ENCODE measurements at places on chromosomes 11 and 22.
A peak's percentile ranks its signal among the peaks of the same experiment; 100 is the strongest.

DNA sequence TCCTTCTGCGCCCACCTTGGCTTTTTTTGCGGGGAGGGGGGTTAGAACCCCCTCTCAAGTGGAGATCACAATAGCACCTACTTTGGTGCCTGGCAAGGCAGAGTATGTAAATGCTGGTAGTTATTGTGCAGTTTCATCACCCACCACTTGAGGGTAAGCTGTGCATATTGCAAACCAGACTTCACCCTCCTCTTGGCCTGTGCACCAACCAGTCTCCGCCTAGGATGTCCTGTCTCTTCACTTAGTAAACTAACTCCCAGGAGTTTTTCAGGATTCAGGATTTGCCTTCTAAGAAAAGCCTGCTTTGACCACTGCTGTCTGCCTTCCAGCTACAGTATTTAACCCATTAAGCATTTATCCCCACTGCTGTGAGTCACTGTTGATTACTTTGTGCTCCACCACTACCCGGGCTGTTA, 2.0 kb upstream of the UBXN1 start:
- no peak for DNase-seq

DNA sequence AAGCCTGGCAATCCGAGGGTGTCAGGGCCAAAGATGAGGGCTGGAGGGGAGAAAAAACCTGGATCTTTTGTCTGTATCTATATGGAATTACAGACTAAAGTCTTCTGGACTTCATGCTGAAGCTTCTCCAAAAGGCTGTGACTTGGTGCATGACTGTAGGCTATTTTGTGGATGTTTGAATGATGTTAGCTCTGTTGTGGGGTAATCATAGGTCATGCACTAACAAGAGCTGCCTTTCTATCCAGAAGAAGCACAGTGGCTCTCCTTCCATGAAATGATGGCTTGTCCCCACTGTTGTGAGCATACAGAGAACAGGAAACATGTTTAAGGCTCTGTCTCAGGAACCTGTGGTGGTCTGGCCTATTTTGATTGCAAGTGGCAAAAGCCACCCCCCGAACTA, 263.3 kb upstream of the PLET1 start:
- no peak for DNase-seq

DNA sequence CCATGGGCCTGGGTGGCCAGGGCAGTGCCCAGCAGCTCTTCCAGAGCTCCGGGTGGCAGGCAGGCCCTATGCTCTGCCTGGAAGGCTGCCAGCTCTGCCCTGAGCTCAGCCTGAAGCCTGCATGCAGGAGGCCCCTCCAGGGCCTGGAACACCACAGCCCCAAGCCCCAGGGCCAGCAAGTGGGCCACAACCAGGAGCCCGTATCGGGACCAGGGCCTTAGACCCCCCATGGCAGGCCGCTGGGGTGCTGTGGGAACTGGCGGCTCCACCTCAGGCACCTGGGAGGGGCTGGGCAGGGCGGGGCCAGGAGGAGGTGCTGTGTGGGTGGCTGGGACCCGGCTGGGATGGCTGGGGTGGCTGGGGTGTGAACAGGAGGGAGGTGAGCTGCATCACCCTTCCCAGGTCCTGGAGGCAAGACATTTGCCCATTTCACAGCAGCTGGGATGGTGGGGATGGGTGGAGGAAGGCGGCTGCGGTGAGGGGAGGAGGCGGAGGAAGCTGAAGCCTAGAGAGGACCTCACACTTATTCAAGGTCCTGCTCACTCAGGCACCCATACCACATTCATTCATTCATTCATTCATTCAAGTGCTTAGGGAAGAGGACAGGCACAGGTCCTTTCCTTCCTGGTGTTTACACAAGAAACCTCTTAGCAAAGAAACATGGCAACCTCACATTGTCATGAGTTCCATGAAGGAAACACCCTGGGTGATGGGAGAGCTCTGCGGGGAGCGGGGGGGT, at the start of gene KCNK7:
Gene KCNK7, minus strand, starts transcription at position 258 of the 739 bp plus-strand sequence. Its CDS starts 28 bp downstream, at position 230.
- DNase-seq, result no peak

GRCh38 chr22:37816543-37817180, 6.5 kb upstream of the GALR3 start:
- no peak for DNase-seq

DNA sequence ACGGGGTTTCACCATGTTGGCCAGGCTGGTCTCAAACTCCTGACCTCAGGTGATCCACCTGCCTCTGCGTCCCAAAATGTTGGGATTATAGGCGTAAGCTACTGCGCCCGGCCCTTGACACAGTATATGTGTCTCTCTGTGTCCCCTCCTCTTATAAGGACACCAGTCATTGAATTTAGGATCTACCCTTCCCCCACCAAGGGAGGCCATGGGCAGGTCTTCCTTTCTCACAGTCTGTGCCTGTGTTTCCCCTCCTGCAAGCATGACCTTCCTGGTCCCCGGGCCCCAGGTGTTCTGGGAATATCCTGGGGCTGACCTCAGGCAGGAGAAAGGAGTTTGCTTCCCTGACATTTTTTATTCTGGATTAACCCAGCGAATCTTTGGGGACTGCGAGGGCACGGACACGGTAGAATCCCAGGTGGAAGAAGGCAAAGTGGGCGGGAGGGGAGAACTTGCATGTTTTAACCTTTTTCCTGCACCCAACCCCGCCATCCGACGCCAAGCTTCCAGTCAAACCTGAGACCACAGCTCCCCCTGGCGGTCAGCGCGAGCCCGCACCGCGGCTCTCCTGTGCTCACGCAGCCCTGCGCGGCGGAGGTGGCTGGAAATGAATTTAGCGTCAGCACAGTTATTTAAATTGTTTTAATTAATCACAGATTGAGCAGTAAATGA, 42.1 kb upstream of the ISX start:
- DNase-seq, result peak; percentile 7

- DNase-seq, result no peak
Observed at GRCh38 chr11:119493712-119494111, 70.7 kb upstream of the THY1 start.

GRCh38 chr22:27107824-27108223, 450.4 kb downstream of the MIAT start:
- DNase-seq, result no peak

DNA sequence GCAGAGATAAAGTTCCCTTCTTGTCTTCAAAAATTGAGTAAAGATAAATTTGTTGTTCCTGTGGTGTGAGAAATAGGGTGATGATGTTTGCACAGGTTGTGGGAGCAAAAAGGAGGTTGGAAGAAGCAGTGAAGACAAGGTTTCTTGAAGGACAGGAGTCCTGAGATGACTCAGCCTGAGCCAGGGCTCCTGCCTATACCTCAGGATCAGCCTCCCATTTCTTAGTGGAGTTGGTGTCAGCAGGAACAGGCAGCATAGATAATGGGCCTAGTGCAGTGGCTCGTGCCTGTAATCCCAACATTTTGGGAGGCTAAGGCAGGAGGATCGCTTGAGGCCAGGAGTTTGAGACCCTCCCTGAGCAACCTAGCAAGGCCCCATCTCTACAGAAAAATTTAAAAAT, 28.7 kb downstream of the EIF4G2 start:
- DNase-seq, result no peak

DNA sequence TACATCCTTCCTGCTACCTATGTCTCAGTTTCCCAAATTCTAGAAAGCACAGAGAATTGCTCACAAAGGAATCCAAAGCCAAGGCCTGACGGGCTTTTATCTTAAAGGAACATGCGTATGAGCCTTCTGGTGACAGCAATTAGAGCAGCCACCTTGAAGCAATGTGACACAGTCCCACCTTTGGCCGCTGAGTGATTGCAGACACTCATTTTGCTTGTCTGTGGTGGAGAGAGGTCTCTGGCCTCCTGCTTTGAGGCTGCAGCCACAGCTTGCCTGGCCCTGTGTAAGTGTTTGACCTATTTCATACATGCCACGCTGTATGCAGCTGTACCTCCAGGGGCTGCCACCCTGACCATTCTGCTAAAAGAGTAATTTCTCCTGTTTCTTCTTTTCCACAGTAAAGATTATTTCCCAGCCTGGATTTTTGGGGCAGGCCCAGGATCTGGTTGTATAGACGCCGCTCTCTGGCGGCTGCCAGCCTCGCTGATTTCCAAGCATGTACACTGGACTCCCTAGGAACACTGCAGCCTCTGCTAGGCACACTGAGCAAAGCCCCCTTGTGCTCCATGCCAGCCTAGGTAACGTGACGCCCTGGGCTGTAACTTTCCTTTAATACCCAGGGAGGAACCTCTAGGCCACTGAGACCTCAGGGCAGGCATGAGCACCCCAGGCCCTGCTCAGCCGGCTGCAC, 1.1 kb upstream of the TMA7B start:
- DNase-seq, result no peak

- no peak for DNase-seq
Observed at GRCh38 chr11:105907319-105907718, 114.7 kb downstream of the MSANTD4 start.

- DNase-seq, result no peak
Observed at GRCh38 chr11:132463295-132464002, 1068.9 kb downstream of the OPCML start.

DNA sequence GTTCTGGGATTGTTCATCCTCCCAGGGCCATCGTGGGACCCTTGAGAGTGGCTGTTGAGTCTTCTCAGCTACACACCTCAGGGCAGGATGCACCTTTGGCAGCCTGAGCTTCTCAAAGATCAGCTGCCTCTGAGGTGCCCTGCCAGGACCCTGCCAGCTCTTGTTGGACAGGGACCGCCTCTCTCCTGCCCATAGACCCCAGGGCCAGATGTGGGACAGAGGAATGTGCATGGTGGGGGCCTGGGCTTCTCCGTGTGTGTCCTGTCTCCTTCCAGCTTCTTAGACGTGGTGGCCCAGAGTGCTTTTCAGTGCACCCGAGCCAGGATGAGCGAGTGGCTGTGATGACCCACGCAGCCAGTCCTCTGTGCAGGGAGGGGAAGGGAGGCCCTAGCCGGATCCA, 5.9 kb upstream of the TRMU start:
- no peak for DNase-seq

DNA sequence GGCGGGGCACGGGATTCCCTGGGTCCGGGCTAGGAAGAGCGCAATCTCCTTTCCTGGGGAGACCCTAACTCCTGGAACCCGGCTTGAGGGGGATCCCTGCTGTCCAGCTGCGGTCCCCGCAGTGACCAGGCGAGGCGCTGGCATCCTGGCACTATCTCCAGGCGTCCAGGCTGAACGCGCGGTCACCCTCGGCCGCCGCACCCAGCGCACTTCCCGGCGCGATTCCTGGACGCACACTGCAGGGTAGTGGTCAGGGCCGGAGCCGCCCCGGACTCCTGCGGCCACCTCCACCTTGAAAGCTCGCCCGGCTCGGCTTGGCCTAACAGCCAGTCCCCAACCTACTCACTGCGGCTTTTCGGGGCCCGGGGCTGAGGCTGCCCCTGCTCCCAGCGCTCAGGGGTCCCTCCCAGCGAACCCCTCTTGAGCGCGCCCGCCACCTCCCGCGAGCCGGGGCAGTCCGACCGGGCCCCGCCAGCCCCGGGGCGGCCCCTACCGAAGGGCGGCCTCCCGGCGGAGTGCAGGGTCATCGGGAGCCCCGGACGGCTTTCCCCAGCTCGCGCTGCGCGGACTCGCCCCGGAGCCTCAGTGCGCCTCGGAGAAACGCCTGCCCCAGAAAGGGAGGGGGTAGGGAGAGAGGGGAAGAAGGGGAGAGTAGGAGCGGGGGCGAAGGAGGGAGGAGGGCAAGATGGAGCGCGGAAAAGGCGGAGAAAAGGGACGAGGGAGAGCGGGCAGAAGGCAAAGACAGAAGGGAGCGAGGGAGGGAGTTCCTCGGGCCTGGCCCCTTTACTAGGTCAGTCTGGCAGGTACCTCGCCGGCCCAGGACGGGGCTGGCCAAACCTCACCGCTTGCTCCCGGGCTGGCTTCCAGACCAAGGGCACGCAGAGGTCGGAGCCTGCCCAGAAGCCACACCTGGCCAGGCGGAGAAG, 1.0 kb downstream of the POU2AF3 start:
- no peak for DNase-seq

- no peak for DNase-seq
Observed at GRCh38 chr22:46528121-46528610, 9.3 kb downstream of the CELSR1 start.

GRCh38 chr11:72075109-72075508, 5.2 kb downstream of the NUMA1 start:
- no peak for DNase-seq

DNA sequence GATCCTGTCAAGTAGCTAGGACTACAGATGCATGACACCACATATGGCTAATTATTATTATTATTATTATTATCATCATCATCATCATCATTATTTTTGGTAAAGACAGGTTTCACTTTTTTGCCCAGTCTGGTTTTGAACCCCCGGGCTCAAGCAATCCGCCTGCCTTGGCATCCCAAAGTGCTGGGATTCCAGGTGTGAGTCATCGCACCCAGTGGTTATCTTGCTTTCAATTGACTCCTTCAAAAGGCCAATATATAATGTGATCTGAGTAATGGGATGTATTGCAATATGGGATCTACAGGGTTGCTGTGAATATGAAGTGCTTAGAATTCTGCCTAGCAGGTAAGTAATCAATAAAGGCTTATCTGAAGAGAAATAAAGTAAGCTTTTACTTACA, 221.2 kb downstream of the SBF2 start:
- DNase-seq, result no peak

DNA sequence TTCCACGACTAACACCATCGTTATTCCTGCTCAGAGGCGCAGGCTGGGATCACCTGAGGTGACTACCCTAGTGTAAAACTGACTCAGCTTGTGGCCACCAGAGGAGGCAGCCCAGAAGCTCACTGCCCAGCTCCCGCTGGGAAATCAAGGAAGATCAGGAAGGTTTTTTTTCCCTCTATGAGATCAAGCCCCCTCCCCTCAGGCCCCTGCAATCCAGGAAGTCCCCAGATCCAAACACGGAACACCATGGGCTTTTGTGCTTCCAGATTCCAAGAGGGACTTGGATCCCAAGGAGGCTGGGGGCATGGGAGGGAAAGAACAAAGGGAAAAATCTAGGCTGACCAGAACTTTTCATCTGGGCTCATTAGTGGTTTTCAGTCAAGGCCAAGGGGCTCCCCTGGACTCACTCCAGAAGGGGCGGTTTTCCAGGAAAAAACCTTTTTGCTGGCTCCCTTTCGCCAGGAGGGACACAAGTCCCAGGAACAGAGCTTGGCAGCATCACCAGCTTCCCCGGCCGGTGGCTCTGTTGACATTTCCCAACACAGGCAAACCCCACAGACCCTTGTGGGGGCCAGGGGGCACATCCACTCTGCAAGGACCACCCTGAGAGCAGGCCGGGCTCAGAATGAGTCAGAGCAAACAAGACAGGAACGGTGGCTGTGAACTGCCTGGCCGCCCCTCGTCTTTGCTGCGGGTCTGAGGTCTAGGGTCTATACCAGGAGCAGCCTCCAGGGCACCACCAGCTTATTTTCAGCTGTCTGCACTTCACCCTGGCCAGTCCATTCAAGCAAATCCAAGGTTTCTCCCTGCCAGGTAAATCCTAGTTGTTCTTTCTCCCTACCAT, 36.8 kb downstream of the MYH9 start:
- DNase-seq, result no peak
